ENCODE measurements at places on chromosomes 11 and 22.

- DNase-seq = no peak
Measured at GRCh38 chr11:2704896-2705606, 5.3 kb upstream of the KCNQ1OT1 start.

DNA sequence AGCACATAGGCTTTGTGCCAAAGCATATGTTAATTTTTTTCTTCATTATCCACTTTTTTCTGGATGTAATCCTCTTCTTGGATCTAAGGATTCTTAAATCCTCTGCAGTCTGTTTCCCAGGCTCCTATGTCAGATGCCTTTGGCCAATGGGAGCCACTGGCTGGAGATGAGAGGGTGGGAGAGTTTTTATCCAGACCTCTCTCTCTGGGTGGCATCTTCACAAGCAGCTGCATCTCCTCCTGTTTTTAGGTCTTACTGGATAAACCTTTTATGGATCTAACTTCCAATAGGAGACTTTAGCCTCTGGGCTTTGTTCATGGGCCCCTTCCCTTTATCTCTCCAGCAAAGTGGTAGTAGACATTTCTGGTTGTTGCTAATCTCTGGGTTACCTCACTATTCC is 22.4 kb upstream of the MPPED2 start:
- DNase-seq = no peak

GRCh38 chr22:49735411-49735900 is 92.2 kb downstream of the BRD1 start:
- DNase-seq = no peak

DNA sequence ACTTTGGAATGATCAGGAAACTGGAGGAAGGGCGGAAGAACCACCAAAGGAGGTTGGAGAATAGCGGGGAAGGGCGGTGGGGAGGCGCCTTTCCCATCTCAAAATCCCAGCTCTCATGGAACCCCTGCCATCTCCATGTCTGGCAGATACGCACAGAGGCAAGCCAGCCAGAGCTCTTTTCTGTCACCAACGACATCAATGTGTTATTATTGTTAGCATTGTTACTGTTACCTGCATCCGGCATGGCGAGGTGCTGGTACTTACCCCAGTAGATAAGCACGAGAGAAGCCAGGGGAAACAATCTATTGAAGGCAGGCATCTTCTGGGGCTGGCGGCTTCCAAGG is 969 bp downstream of the SCN3B start:
- DNase-seq = no peak

- DNase-seq = no peak
Measured at GRCh38 chr11:16632295-16633200, 105.9 kb upstream of the C11orf58 start.
